ENCODE measurements at places on chromosomes 1 and 21.

- no peak for DNase-seq
These were observed 9.6 kb downstream of the NES start for GRCh38 chr1:156667610-156667967.

DNA sequence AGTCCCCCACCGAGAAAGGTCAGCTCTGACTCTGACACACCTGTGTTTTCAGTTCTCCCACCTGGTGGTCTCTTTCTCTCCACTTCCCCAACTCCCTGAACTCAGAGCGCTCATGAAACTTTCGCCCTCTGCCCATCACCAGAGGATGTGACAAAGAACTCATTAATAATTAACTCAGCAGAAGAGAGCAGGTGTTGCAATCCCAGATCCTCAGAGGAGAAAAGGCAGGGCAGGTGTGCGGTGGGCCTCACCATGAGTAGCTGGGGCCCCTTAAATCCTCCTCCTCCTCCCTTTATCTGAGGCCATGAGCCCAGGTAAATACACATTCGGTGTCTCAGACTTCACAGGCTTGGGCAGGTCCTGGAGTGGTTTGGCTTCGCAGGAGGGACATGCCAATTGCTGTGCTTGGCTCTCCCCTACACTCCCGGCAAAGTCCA lies 1.7 kb upstream of the LAMB3 start:
- no peak for DNase-seq

DNA sequence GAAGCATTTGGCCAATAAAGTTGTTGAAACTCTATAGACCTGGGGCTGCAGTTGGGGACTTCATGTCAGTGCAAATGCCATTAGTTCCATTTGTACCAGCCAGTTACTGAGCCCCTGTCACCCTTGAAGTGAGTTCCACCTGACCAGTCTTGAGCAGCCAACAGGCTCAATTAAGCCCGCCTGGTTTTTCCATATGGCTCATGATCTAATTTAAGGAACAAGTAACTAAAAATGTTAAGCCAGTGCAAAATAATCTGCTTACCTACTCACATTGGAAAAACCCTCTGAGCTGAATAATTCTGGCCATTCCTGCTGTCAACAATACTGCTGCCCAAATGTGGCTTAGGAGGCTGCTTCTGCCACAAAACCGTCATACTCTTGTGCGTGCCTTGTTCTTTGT lies 21.6 kb downstream of the NSUN4 start:
- no peak for DNase-seq

DNA sequence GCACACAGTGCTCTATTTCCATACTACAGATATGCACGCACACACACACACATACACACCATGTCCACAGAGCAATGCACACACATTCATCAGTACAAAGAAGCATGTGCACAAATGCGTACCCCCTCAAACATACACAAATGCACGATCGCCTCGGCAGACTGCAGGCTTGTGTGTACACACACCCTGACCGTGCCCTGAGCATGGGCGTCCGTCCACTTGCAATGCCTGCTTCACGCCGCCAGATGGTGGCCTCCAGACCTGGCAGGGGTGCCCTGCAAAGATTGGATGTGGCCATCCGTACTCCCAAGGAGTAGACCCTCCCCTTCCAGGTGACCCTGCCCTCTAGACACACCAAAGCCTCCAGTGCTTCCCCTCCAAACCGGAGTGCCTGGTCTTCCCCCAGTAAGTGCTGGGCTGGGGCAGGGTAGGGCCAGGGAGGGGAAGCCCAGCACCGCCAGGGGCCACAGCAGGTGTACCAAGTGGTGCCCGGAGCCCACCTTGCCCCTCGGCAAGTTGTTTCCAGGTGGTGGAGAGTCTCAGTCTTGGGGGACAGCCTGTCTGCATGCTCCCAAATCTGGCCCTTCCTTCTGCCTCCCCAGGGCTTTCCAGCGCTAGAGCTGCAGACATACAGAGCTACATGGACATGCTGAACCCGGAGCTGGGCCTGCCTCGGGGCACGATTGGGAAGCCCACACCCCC lies 20.6 kb downstream of the ESPN start:
- DNase-seq = no peak

GRCh38 chr1:93925206-93925605 lies 16.0 kb upstream of the GCLM start:
- DNase-seq = no peak

GRCh38 chr1:211703812-211704537 lies 28.6 kb upstream of the NEK2 start:
- no peak for DNase-seq

Data from neuronal stem cell (in vitro differentiated cells).